ENCODE measurements at places on chromosomes 5 and 9.

DNA sequence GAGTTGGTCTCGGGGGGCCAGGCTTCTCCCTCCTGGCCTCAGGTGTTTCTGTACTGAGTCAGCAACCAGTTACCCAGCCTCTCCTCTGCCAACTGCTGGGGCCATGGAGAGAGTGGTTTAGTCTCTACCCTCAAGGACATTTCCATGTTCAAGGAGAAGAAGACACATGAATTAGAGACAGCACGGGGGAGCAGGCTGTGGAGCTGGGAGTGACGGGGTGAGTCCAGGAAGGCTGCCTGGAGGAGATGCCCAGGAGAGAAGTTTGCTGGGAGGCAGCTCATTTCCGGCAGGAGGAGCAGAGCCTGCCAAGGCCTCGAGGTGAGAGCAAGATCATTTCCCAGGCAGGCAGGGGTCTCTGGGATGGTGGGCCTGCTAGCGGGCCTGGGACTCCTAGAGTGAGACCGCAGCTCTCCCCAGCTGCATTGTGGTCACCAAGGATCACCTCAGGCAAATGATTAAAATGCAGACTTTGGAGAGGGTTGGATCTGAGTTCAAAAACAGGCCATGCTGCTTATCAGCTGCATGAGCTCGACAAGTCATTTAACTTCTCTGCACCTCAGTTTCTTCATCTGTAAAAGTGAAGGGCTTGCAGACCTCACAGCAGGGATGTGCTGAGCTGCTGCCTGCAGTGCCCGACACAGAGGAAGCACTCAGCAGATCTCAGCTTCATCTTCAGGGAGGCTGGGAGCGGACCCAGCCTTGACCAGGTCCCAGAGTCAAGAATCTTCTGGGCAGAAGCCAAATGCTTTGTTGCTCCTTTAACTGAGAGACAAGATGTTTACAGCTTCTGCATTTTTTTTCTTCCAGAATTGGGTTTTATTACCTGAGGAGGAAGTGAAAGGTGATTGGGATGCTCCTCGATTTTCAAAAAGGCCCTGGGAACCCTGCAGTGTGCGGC, 35.2 kb downstream of the NEK6 start:
- H3K4me1 ChIP-seq: peaks cover 58% of the 10 kb centered on the region
- H3K36me3 ChIP-seq: no peaks in the 10 kb centered on the region
- no peak overlapping the region for H3K4me3 ChIP-seq
- no peak overlapping the region for H3K27ac ChIP-seq
- no peaks in the 10 kb centered on the region for H3K27me3 ChIP-seq
- DNase-seq: no peak

- H3K36me3 ChIP-seq: no peaks in the 10 kb centered on the region
- no peak overlapping the region for H3K4me3 ChIP-seq
- DNase-seq: no peak
- H3K27ac ChIP-seq: no peak overlapping the region
Observed at GRCh38 chr9:95341293-95341962, 23.9 kb upstream of the FANCC start.

GRCh38 chr5:91182763-91183162, 200.4 kb downstream of the ARRDC3 start:
- no peaks in the 10 kb centered on the region for H3K36me3 ChIP-seq
- H3K27me3 ChIP-seq: no peaks in the 10 kb centered on the region
- no peak for DNase-seq

DNA sequence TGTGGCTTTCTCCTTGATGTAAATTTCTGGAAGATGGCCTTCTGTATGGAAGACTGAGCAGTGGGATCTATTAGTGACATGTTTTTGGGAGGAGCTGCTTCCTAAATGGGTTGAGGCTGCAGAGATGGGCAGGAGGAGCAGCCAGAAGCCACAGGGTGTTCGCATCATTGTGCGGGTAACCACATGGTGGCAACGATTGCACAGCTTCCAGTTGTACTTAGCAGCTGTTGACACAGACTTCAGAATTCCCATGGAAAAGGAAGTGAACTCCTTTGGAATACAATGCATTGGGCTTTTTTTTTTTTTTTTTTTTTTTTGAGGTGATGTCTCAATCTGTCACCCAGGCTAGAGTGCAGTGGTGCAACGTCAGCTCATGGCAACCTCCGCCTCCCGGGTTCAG, 297.3 kb downstream of the NR3C1 start:
- peaks cover 14% of the 10 kb centered on the region for H3K4me1 ChIP-seq
- H3K4me3 ChIP-seq: no peak overlapping the region
- H3K27me3 ChIP-seq: no peaks in the 10 kb centered on the region
- DNase-seq: no peak
- no peaks in the 10 kb centered on the region for H3K36me3 ChIP-seq
- no peak overlapping the region for H3K27ac ChIP-seq

DNA sequence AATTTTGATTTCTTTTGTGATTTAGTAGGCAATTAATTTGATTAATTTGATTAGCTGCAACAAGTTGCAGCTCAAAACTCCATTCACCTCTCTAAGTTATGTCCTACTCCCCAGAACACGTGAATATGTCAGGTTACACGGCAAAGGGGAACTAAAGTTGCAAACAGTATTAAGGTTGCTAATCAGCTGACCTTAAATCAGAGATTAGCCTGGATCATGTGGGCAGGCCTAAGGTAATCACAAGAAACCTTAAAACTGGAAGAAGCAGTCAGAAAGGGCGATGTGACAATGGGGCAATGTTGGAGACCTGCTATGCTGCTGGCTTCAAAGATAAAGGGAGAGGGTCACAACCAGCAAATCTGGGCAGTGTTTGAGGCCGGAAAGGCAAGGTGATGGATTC, 47.3 kb upstream of the ANXA1 start:
- no peaks in the 10 kb centered on the region for H3K4me1 ChIP-seq
- H3K27ac ChIP-seq: no peak overlapping the region
- DNase-seq: no peak
- H3K36me3 ChIP-seq: no peaks in the 10 kb centered on the region

GRCh38 chr5:82387819-82388166, 109.6 kb upstream of the RPS23 start:
- H3K4me3 ChIP-seq: no peak overlapping the region
- no peaks in the 10 kb centered on the region for H3K27me3 ChIP-seq
